Fibroblast of skin of back (primary cell): ENCODE measurements at places on chromosomes 5 and 9.

GRCh38 chr5:170135796-170136490, 30.2 kb downstream of the FOXI1 start:
- DNase-seq, result no peak

DNA sequence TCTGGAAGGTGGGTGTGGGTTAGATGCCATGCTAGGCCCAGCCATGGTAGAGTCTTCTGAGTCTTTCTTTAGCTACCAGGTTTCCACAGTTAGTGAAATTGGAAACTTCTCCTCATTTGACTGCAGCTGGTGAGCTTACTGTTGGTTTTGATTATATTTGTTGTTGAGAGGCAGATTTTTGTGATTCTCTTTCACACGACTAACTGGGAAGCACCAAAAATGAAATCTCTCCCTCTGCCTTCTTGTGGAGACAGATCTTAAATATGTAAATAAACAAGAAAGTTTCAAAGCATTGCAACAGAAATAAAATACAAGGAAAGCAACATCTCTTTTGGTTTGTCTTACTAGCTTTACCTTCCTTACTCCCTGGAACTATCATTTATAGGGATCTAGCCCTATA, 122.2 kb downstream of the CEMIP2 start:
- no peak for DNase-seq

- no peak for DNase-seq
Observed at GRCh38 chr5:177565046-177565445, 10.7 kb upstream of the FAM193B start.

GRCh38 chr5:176614805-176615478, 5.0 kb upstream of the GPRIN1 start:
- DNase-seq, result peak; percentile 73

GRCh38 chr9:83986195-83986594, 5.6 kb downstream of the RMI1 start:
- DNase-seq, result no peak

- peak; percentile 61 for DNase-seq
Observed at GRCh38 chr9:92600462-92601261, 64.9 kb upstream of the ECM2 start.
